ENCODE measurements at places on chromosomes 1 and 21. TPM values are rescaled to one million over a fixed set of nuclear protein-coding genes. Genes with fewer than 3 reads are reported as not detected.

DNA sequence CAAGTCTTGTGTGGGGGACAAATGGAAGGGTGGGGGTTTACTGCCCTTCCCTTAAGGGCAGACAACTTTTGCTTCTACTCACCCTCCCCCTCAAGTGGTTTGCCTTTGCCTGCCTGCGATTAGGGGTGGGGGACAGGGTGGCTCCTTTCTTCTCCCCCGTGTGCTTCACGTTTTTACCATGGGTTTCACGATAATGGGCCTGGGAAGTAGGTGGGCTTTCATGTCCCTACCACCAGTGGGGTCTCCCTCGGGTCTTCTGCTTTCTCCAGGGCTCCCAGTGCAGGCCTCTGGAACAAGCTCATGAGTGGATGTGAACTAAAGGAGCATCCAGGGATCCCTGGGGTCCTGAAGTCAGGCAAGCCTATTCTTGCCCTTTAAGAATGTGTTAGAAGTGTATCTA, 21.6 kb downstream of the UTP25 start:
- H3K36me3 ChIP-seq: peaks cover 45% of the 10 kb centered on the region
- H3K4me1 ChIP-seq: no peaks in the 10 kb centered on the region
- H3K27ac ChIP-seq: no peak overlapping the region
- DNase-seq: no peak
- H3K27me3 ChIP-seq: no peaks in the 10 kb centered on the region

GRCh38 chr1:145795257-145795881, 28.5 kb downstream of the RNF115 start:
- DNase-seq: no peak
- H3K27me3 ChIP-seq: no peaks in the 10 kb centered on the region
- no peak overlapping the region for H3K4me3 ChIP-seq
- no peak overlapping the region for H3K27ac ChIP-seq
- H3K4me1 ChIP-seq: peaks cover 11% of the 10 kb centered on the region

- no peak for DNase-seq
- H3K27me3 ChIP-seq: peaks cover 1% of the 10 kb centered on the region
- H3K4me1 ChIP-seq: no peaks in the 10 kb centered on the region
- H3K36me3 ChIP-seq: no peaks in the 10 kb centered on the region
- H3K4me3 ChIP-seq: no peak overlapping the region
Measured at GRCh38 chr1:17301767-17302166, 6.2 kb upstream of the PADI4 start.

DNA sequence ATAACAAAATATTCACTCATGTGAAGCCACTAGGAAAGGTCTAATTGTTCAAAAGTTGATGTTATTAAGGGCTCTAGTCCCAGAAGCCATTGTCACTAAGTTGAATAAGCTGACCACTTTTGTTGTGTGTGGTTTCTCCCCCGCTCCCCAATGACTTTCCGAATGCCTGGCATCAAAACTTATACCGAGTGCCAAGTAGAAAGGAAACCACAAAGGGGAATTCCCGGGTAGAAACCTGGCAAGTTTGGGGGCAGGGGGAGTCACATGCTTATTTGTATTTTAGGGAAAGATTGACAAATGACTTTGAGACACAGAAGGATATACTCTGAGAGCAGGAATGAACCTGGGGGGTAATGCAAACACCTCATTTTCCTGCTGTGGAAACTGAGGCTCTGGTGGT, 154.1 kb downstream of the TGFBR3 start:
- H3K4me1 ChIP-seq: peaks cover 40% of the 10 kb centered on the region
- peaks cover 30% of the 10 kb centered on the region for H3K36me3 ChIP-seq
- no peak overlapping the region for H3K27ac ChIP-seq
- H3K27me3 ChIP-seq: no peaks in the 10 kb centered on the region
- H3K4me3 ChIP-seq: no peak overlapping the region

The CELA2B gene
- not detected for total RNA-seq

Measured in activated CD4-positive, alpha-beta T cell treated with anti-CD3 and anti-CD28 coated beads, Interleukin-2, amount 10 ng/mL, durations not matched to agents 7 days and 5 days (primary cell).